Hepatocyte (in vitro differentiated cells): ENCODE measurements at places on chromosomes 11 and 22. TPM values are rescaled to one million over a fixed set of nuclear protein-coding genes. Genes with fewer than 3 reads are reported as not detected.

ART5 gene
- 12.4 and 19.3 TPM in 2 replicates for polyA plus RNA-seq

SNX32 gene
- polyA plus RNA-seq, result 5.1 and 6.0 TPM in 2 replicates

- no peak for DNase-seq
These were observed 57.0 kb downstream of the ANO1 start for GRCh38 chr11:70135142-70135541.

GRCh38 chr11:70788248-70789022 is 390.1 kb downstream of the CTTN start:
- no peak for DNase-seq

DNA sequence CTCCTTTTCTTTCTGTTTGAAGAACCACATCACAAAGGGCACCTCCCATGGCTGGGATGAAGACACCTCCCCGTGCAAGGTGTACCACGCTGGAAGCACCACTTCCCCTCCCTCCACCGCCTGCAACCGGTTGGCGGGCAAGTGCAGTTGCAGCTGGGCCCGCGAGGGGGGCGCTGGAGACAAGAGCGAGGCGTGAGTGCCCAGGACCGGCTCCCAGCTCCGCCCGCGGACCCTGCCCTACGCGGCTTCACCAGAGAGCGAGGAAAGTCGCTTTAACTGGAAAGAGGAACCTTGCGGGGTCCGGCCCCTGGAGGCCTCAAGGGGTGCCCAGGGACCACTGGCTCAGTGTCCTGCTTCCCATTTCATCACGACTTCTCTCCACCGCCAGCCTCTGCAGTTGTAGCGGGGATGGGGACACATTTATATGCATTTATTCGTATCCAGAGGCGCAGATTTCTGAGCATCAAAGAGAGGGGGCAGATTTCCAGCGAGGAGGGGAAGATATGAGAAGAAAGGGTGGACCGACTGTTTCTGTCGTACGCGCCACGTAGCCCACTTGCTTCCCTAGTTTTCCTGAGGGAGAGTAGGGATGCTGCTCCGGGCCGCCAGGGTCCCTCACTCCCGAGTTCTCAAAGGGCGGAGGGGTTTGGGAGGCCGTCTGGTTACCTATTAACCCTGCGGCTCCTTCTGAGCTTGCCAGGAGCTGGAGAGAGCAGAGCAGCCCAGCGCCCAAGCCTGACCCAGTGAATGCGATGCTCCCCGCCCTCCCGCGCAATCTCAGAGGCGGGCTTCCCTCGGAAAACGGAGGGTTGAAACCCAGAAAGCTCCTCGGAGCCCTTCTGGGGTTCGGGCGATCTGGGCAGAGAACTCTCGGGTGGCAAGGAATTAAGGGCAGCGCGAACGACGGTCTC is 3.5 kb downstream of the ESAM start:
- DNase-seq, result peak; percentile 94

DNA sequence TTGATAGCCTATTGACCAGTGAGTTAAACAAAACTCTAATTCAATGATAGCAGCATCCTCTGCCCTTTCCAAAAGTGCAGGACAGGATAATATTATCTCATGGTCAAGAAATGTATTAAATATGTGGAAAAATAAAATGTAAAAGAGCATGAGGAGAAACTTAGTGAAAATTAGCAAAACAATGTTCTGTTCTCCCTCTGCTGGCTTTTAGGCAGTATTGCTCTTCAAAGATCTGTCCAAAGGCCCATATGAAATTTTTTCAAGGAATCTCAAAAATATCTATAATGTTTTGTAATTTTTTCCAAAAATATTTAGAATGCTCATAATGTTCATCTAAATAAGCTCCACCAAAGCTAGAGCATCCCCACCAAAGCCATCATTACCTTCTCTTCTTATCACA is 8.3 kb upstream of the ARL14EP start:
- DNase-seq, result peak; percentile 15

DNA sequence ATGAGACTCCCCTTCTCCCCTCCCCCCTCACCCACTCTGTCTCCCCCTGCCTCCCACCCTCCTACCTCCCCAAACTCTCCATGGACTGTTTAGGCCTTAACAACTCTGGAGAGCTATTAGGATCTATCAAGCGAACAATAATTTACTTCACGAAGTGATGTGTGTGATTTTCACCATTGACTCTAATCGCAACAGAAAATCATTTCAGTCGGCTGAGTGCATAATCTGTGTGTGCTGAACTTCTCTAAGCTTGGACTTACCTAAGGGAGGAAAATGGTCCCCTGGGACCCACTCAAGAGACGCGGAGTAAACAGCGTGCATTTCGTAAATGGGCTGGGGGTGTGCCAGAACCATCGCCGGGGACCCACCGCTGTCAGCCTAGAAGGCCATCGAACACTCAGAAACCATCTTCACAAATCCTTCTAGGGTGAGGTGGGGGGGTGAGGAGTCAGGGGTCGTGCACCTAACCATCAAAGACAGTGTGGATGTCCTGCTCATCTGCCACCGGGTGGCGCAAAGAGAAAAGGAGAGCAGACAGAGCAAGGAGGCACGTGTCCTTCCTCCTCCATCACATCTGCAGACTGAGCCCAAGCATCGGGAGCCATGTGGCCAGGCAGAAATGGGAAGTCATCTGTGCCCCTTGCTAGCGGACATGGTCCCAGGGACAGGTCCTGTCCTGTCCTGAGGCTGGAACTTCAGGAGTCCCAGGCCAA is 62.1 kb upstream of the NUP50 start:
- DNase-seq, result peak; percentile 69

GRCh38 chr22:50308597-50308935 is 1.1 kb upstream of the PLXNB2 start:
- DNase-seq, result no peak

DNA sequence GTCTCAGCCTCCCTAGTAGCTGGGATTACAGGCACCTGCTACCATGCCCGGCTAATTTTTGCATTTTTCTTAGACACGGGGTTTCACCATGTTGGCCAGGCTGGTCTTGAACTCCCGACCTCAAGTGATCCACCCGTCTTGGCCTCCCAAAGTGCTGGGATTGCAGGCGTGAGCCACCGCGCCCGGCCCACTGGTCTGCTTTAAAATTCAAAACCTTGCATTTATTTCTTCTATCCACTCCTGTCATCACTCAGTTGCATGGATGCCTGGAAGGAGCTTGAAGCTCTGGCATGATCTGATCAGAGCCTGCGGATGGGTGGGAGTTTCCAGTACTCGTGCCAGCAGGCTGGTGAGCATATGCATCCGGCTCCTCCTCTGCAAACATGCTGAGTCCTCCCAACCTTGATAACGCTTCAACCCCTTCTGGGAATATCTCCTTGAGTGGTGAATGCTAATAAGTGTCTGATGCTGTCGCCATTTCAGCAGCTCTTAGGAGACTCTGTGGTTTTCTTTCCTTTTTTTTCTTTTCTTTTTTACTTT is 39.6 kb downstream of the UBASH3B start:
- no peak for DNase-seq

- DNase-seq, result no peak
These were observed 404.5 kb downstream of the INSC start for GRCh38 chr11:15519124-15519791.
